ENCODE measurements at places on chromosomes 1 and 21.

- DNase-seq = no peak
Observed at GRCh38 chr1:91026777-91027176, 4.9 kb upstream of the ZNF644 start.

GRCh38 chr21:38989745-38990423 lies 184.2 kb downstream of the ETS2 start:
- DNase-seq = no peak

- no peak for DNase-seq
Observed at GRCh38 chr1:169012416-169012815, 94.1 kb upstream of the ATP1B1 start.

DNA sequence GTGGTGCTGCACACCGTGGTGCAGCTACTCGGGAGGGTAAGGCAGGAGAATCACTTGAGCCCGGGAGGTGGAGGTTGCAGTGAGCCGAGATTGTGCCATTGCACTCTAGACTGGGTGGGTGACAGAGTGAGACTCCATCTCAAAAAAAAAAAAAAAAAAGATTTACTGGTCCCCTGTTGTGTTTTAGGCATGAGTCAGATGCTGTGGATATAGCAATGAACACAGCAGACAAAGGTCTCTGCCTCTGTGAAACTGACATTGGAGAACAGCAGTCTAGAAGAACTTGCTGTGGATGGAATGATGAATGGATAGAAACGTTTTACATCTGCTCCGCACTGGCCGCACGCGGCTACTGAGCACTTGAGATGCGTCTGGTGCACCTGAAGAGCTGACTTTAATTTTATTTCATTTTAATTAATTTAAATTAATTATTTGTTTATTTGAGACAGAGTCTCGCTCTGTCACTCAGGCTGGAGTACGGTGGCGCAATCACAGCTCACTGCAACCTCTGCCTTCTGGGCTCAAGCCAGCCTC lies 24.5 kb upstream of the EPHA2 start:
- no peak for DNase-seq

GRCh38 chr1:226034482-226034881 lies 28.0 kb upstream of the H3-3A start:
- no peak for DNase-seq

DNA sequence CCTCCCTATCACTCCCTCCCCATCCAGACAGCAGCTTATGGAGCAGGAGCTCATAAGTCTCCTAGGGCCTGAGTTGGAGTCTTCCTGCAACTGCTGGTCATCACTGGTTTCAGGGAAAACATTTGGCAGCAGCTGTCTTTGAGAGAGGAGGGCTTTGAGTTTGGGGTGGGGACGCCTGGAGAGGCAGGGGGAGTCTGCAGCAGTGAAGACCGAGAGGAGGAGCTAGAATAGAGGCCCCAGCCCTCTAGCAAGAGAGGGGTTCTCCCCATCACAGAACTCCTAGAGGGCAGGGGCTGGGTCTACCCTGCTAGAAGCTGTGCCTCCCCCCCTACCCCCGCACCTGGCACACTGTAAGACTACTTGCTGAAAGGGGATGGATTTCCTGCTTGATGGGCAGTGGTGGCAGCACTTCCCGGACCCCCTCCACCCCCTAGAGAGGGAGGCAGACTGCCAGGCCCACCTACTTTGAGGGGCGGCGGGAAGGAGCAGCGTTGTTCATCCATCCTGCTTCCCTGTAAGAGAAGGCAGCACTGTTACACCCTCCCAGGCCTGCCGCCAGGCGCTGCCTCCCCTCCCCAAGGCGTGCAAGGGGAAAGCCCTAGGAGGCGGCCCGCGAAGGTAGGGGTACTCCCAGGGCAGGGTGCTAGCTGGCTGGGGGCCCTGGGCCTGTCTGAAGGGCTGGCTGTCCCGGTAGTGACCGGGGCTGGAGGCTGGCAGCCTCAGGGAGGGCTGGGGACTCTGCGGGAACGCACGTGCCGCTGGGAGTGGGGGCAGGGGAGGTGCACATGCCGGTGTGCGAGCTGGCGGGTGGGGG lies 50.4 kb downstream of the RAP1GAP start:
- no peak for DNase-seq

DNA sequence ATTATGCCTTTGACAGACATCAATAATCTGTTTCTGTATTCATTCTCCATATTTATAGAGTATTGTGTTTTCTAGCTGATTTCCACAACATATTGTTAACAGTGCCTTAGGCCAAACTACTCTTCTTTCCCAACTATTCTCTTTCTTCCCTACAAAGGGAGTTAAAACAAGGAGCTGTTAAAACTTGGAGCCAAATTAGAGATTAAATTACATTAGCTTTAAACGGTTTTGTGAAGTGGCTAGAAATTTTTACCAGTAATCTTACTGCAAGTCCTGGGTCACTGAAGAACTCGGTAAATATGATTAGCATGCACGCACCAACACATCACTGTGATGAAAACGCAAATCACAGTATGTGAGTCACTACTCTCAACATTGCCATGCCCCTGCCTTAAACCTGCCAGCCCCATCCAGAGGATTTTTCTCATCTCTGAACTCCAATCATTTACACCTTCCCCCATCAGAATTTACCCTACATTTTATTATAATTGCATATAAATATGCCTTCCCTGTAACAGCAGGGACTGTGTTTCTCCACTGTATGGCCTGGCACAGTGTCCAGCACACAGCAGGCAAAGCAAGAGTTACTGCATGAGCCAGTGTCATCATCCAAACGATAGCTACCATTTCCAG lies 1.5 kb upstream of the PRDX6 start:
- no peak for DNase-seq

DNA sequence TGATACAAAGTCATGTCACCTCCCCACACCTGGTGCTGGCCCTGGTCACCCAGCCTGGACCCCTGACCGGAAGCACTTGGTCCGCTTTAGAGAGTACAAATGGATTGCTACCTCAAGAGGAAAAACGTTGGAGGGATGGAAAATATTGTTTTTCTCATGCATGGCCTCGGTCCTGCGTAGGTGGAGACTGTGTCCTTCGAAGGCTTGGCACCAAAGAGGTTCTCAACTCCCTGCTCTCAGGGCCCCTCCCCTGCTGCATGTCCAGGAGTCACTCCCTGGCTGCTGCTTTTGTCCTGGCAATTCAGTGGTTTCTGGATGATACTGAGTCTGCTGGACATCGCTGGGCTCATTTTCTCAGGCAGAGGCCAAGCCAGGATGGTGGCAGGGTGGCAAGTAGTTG lies 529.8 kb downstream of the KIF26B start:
- no peak for DNase-seq

GRCh38 chr1:157314408-157314807 lies 176.2 kb upstream of the ETV3 start:
- DNase-seq = no peak

DNA sequence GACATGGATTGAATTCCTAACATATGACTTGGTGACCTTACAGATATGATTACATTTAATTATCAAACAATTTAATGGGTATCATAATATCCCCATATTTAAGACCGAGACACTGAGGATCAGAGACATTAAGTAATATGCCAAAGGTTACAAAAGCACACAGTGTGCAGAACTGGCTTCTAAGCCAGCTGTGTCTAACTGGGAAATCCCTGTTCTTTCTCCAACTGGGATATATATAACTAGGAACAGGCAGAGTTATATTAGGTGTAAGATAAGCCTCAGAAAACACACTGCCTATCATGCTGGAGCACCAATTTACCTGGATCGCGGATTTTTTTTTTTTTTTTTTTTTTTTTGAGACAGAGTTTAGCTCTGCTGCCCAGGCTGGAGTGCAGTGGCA lies 88.3 kb upstream of the ADGRL2 start:
- DNase-seq = no peak

GRCh38 chr1:55399346-55399745 lies 184.2 kb upstream of the USP24 start:
- no peak for DNase-seq

- DNase-seq = no peak
Observed at GRCh38 chr21:32666258-32666657, 54.1 kb upstream of the CFAP298 start.

GRCh38 chr1:24502709-24503058 lies at the start of gene RCAN3:
TSS of gene RCAN3 (plus strand) at chr1:24502836. CDS start at chr1:24514373, 11,537 bp downstream.
- DNase-seq = peak; percentile 69

GRCh38 chr1:33608825-33609400 lies 136.5 kb downstream of the ZSCAN20 start:
- no peak for DNase-seq

GRCh38 chr1:20903437-20903836 lies 116.3 kb upstream of the HP1BP3 start:
- no peak for DNase-seq

DNA sequence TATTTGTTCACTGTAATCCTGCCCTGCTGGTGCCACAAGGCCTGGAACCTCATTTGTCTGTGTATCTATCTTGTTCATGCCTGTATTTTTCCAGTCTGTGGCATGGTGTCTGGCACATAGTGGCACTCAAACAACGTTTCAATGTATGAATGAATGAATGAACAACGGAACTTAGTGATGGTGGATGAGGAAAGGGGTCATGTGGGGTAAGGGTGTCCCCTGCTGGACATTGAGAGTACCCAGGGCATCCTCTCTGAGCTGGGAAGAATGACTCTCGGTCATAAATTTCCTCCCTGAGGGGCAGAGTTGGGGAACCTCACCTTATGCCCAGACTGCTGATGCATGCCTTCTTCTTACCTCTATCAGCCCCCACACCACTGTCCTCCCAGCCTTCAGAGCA lies 18.9 kb upstream of the ZNF683 start:
- DNase-seq = peak; percentile 19

- DNase-seq = no peak
Observed at GRCh38 chr1:159996653-159997052, 35.1 kb downstream of the PIGM start.

GRCh38 chr21:22346576-22346975 lies 1348.4 kb downstream of the NCAM2 start:
- no peak for DNase-seq

GRCh38 chr1:153536012-153536670 lies 350 bp upstream of the S100A6 start:
- peak; percentile 78 for DNase-seq

GRCh38 chr1:1157033-1157365 lies 16.7 kb upstream of the TTLL10 start:
- no peak for DNase-seq

- DNase-seq = no peak
Observed at GRCh38 chr1:203401199-203401877, 50.4 kb upstream of the FMOD start.

DNA sequence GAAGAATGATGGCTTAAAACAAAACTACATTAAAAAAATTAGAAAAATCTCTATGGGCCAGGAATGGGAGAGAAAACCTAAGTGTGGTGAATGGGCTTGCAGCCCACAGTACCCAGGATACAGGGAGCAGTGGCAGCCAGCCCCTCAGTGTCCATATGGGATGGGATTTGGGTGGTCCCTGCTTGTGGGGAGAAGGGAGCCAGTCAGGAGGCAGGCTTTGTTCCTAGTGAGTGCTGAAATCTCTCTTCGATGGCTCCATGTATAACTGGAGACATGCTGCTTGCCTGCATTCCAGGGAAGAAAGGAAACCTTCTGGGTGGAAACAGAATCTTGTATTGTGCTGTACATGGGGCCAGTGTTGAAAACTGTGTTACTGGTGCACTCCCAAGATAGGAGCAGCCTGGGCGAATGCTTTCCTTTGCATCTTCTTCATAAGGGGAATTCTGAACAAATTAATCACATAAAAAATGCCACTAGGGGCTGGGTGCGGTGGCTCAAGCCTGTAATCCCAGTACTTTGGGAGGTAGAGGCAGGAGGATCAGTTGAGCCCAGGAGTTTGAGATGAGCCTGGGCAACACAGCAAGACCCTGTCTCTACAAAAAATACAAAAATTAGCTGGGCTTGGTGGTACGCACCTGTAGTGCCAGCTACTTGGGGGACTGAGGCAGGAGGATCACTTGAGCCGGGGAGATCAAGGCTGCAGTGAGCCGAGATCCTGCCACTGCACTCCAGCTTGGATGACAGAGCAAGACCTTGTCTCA lies 36.0 kb downstream of the PTPRU start:
- DNase-seq = no peak

- DNase-seq = no peak
Observed at GRCh38 chr1:221740993-221741702, 741 bp downstream of the DUSP10 start.

DNA sequence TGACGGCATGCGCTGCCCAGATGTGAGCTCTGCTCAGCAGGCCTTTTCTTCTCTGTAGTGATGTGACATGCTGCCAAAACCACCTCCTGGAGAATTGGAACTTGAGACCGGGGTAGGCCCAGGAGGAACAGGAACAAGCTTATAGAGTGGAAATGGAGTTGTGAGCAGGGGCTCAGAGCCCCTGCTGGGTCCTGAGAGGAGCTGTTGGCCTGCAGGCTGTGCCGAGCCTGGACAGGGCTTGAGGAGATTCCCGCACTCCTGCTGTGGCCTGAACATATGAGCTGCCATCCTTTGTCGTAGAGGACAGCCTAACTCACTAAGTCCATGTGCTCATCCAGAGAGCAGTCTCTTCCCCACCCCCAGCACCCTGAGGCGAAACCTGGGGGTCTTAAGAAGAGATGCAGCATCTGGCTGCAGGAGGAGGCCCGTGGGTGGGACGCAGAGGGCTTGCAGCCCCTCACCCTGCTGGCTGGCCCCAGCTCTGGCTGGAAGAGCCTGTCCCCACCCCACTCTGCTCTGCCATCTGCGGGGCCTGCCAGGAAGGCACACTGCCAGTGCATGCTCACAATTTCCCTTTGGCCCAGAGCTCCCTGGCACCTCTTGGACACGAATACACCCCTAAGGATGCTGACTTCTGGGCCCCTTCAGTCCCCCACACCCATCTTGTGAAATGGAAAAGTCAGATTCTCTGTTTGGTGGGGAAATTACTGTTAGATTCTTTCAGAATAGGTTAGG lies 42.5 kb downstream of the PTPRF start:
- DNase-seq = no peak

GRCh38 chr1:226723657-226724532 lies 15.2 kb downstream of the ITPKB start:
- DNase-seq = no peak

GRCh38 chr21:31326522-31327242 lies 17.4 kb downstream of the TIAM1 start:
- peak; percentile 13 for DNase-seq
